ENCODE measurements at places on chromosomes 1 and 21. TPM values are rescaled to one million over a fixed set of nuclear protein-coding genes. Genes with fewer than 3 reads are reported as not detected.

Gene REG4
- total RNA-seq, result not detected

Gene INAVA
- 0.18 TPM for total RNA-seq

Gene ADGRL2
- not detected for total RNA-seq

Gene LENEP
- total RNA-seq, result not detected

Gene HUNK
- total RNA-seq, result not detected

Gene FALEC
- total RNA-seq, result not detected

Gene HSD3B1
- total RNA-seq, result not detected

Gene FAM151A
- total RNA-seq, result not detected

DNA sequence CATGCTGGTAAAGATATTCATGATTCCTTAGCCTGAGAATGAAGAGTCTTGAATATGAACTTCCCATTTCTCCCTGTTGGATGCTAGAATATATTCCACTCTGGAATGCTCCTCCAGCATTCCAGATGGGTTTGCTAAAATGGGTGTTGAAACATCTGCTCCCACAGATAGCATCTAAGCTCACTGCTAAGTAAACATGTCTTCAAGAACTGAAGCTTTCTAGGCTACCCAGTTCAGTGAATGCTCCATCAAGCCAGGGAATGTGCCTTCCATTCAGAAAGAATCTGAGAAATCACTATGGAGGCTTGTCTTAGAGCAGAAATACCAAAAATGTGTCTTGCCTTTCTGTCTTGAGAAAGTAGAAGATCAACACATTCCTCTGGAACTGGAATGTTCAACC, 81.1 kb downstream of the TNFSF18 start:
- DNase-seq, result no peak

GRCh38 chr1:219163401-219163954, 10.2 kb upstream of the LYPLAL1 start:
- DNase-seq, result no peak

GRCh38 chr1:6998267-6998666, 213.0 kb downstream of the CAMTA1 start:
- no peak for DNase-seq

GRCh38 chr1:87134625-87135328, 193.9 kb upstream of the LMO4 start:
- no peak for DNase-seq

DNA sequence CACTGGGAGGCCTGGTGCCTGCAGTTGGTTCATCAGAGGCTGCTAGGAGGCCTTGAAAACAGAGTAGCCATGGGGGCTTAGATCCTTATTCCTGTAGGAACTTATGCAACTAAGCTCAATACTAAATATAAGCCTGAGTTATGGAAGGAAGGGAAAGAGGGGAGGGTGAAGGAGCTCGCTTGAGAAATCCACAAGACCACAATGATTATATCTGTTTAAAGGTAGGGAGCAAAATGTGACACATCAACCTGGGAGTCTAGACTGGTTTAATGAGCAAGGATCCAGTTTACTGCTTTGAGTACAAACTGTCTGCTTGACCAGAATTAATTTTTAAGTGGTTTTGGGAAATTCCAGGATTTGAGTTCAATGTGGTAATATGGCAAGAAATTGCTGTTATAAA, 20.4 kb upstream of the ANGPTL7 start:
- no peak for DNase-seq
